ENCODE measurements at places on chromosomes 7 and 10.

DNA sequence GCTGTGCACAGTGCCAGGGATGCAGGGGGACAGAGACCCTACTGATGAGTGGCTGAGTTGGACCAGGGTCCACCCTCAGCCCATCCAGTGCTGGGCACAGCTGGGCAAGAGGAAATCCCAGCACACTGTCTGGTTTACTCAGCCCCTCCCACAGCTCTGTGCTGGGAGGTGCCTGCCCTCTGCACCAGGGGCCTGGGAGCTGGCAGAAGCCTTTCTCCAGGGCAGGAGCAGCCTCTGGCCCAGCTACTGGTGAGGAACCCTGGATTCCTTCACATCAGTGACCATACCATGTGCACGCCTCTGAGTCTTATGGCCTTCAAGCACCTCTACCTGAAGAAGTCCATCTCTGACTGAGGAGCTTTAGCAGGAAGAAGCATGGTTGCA is 25.9 kb upstream of the C10orf71 start:
- DNase-seq, result no peak

DNA sequence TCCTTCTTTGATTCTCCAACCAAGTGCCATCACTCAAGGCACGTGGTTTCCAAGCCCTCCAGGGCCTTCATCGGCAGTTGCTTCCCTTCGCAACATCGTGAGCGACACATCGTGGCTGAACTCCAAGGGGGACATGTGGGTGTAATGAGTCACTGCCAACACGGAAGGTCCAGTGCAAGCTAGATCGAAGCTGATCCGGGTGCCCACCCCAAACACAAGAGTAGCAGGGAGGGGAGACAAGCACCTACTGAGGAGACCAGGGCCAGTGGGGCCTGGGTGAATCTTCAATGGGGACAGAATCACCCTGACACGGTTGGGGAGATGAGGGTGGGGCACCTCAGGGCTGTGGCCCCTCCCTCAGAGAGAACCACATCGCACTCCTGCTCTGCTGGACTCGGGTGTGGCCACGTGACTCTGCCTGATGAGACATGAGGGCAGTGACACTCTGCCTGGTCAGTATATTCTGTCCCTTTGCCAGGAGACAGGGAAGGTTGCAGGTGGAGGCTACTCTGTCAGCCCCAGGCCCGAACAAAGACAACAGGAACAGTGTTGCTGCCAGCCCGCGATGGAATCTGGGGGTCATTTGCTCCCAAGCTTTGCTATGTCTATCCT is 36.8 kb upstream of the HSPA12A start:
- DNase-seq, result peak; percentile 26

DNA sequence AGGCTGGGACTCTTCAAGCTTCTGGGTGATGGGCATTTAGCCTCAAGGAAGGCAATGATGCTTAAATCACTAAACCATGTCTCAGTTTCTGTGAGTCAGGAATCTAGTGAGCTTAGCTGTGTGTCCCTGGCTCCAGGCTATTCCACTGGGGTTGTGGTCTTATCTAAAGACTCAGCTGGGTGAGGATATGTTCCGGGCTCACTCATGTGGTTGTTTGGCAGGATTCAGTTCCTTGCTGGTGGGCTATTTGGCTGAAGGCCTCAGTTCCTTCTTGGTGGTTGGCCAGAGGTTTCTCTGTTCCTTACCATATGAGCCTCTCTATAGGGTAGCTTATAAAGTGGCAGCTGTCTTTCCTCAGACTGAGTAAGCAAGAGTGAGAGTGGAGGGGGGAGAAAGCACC is 12.0 kb downstream of the EVX1 start:
- DNase-seq, result no peak

- no peak for DNase-seq
Observed at GRCh38 chr7:95529701-95530100, 44.0 kb downstream of the ASB4 start.

DNA sequence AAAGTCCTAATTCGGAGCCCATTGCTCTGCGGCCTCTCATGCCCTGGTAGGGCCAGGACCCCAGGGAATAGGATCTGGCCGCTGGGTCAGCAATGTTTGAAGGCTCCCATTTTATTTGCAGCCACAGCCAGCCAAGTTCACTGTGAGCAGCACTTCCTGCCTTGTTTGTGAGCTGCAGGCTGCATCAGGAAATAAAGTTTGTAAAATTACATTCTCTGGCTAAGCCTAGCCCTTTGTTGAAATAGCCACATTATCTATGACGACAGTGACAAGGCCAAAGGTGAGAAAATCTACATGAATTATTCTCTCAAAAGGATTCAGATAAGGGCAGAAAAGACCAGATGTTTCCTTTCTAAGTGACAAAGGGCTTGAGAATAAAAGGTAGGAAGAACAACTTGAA is 23.7 kb upstream of the ITGB1 start:
- peak; percentile 46 for DNase-seq

GRCh38 chr10:5447056-5447455 is 34.7 kb downstream of the NET1 start:
- DNase-seq, result peak; percentile 22

DNA sequence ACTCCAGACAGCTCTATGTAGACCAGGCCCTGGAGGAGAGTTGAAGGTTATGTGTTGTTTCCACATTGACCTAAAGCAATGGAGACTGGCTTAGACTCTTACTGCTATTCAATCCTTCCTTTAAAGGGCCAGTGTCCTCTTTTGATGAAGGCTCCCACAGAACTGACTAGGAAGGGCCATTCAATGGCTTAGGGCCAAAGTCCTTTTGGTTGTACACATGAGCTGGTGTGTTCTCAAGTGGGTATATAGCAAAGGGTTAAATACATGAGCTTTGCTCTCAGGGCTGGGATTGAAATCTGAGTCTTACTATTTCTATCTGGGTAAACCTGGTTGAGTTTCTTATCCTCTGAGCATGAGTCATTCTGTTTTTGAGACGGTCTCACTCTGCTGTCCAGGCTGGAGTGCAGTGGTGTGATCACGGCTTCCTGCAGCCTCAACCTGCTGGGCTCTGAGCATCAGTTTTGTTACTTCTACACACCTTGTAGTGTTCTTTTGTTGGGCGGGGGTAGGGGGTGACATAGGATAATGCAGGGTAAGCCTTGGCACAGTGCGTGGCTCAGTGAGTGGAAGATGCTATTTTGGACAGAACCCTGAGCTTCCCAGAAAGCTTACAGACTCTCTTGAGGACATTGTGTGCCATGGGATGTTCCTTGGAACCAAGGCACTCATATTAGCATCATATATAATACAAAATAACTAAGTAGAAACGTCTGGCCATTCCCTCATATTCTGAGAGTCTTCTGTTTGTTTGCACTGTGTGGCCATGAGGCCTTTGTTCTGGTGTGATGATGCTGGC is 90.1 kb downstream of the ABCC2 start:
- DNase-seq, result peak; percentile 19

DNA sequence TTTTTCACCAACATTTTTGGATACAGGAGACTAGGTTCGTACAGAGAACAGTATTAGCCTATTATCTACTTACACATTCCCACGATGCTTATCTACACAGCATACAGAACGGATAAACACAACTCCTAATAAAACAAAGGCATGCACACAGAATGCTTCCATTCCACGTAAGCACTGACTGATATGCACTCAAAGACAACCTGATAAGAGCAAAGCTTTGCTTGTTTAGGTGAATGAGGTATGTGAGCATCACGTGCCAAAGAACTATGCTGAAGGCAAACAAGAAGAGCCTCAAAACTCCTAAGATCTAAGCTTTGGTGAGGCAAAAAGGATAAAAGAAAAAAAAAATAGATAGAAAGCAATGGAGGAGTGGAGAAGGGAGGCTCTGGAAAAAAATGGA is 413.5 kb upstream of the LRRN3 start:
- no peak for DNase-seq

- DNase-seq, result peak; percentile 70
Observed at GRCh38 chr10:98528166-98528804, 81.5 kb upstream of the HPS1 start.

DNA sequence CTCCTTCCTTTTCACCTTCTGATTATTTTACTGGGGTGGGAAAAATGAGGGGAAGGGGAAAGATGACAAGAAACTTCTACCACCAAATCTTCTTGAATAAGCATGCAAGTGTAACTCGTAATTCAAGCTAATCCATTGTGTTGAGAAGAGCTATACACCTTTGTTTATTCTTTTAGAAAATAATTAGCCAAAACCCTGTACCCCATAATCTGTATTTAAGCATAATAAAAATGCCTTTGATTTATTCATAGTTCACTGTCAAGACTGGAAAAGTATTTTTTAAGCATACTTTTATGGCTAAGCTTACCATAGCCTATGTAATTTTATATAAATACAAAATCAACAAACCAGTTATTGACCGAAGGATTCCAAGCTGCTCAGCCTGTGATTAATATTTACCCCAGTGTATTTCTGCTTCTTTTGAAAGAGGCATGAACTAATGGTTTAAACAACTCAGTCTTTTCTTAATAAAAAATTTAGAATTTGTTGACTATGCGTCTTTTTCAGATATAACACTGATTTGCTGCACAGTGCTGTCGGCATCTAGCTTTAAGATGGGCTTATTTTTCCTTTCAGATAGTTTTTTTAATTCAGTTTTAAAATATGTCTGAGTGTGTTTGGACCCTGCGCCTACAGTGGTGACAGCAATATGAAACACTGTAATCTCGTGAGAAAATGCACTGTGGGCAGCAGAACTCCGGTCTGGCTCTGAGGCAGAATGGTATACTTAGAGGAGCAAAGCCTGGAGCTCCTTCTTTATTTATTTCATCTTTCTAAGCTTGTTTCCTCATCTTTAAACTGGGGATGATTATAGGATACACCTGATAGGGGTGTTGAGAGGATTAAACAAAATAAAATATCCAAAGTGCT is 238.8 kb upstream of the LRGUK start:
- DNase-seq, result no peak

- DNase-seq, result no peak
Observed at GRCh38 chr10:77744245-77744644, 106.6 kb upstream of the KCNMA1 start.

DNA sequence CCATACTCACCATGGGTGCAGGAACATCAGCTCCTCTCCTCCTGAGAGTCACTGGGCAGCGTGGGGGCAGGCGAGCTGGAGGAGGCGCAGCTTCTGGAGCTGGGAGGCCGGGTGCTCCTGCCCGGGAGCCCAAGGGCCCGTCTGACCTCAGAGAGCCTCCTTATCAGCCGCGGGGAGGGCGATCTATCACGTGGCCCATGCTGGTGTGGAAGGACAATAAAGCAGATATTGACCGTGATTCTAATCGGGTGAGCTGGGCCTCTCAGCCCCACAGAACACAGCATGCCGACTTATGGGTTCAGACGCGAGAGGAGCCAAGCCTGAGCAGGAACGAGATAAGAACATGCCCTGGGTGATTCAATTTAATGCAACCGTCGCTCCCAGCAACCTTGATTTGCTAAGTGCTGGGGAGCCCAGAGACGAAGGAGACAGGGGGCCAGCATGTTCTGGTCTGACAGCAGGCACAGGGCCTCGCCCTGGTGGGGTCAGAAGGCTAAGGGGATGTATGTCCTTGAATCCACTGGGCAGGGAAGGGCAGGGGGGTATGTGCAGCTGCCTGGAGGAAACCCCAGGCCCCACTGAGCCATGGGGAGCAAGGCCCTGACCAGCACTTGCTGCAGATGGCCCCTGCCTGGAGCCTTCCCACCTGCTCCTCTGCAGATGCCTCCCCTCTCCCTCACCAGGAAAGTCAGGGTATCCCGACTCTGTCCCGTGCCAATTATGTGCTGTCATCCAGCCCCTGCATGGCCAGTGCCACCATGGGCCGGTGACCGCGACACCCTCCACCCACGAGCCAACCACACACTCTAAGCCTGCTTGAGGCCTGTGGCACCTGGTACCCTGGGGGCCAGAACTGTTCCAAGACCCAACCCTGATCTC is 95.3 kb upstream of the RET start:
- no peak for DNase-seq

DNA sequence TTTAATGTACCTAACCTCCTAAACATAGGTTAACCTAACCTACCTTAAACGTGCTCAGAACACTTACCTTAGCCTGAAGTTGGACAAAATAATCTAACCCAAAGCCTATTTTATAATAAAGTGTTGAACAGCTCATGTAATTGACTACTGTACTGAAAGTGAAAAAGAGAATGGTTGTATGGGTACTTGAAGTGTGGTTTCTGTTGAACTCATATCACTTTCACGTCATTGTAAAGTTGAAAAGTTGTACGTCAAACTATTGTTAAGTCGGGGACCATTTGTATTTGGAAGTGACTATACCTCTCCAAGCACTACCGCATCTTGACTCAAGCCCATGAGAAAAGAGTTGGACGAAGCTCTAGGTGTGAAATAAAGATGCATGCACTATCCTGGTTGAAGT is 37.9 kb upstream of the ASAH2 start:
- DNase-seq, result no peak

- no peak for DNase-seq
Observed at GRCh38 chr10:131744346-131744745, 156.5 kb upstream of the PPP2R2D start.

DNA sequence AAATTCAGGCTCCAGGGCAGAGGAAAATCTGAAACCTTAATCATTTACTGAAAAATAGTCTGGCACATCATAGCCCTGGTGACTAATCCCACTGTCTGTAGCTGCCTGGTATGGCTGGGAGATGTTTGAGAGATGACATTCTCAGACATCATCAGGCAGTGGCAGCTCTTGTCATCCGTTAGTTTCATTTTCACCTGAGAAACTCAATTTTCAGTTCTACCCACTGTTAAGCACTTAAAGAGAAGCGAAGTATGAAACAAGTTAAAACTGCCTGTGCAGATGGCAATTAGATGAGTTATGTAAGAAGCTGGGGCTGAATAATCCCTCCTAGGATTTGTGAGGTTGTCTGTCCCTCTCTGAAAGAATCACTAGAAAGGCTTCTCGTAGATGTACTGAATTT is 150.2 kb downstream of the NSUN6 start:
- peak; percentile 34 for DNase-seq

GRCh38 chr10:70779088-70779487 is 6.1 kb downstream of the TBATA start:
- no peak for DNase-seq

- DNase-seq, result peak; percentile 31
Observed at GRCh38 chr10:71974489-71975021, 10.4 kb downstream of the CHST3 start.

- DNase-seq, result no peak
Observed at GRCh38 chr7:3206771-3207191, 94.3 kb upstream of the SDK1 start.

Measured in fibroblast of skin of right quadriceps (primary cell).